WTC11 (cell line): ENCODE measurements at places on chromosomes 7 and 10. TPM values are rescaled to one million over a fixed set of nuclear protein-coding genes. Genes with fewer than 3 reads are reported as not detected.

The NRP1 gene
- total RNA-seq, result 1.1 to 3.0 TPM (median 1.2 TPM) in 3 replicates

The TEX47 gene
- total RNA-seq, result not detected in 3 replicates

The MSRB2 gene
- 9.6 to 15.0 TPM (median 14.1 TPM) in 3 replicates for total RNA-seq

The STOX1 gene
- 1.6 to 1.9 TPM (median 1.6 TPM) in 3 replicates for total RNA-seq

The UNCX gene
- total RNA-seq, result not detected in 3 replicates

The MMS19 gene
- total RNA-seq, result 135 to 153 TPM (median 141 TPM) in 3 replicates

The ZNF467 gene
- total RNA-seq, result 0.70 to 1.2 TPM (median 0.73 TPM) in 3 replicates
